ENCODE measurements at places on chromosomes 16 and 17. TPM values are rescaled to one million over a fixed set of nuclear protein-coding genes. Genes with fewer than 3 reads are reported as not detected.

CA5A gene
- polyA plus RNA-seq: not detected

ITGAL gene
- 0.61 TPM for polyA plus RNA-seq

SLC16A13 gene
- 1.2 TPM for polyA plus RNA-seq

KRTAP17-1 gene
- polyA plus RNA-seq: not detected

ZPBP2 gene
- not detected for polyA plus RNA-seq

CBX4 gene
- polyA plus RNA-seq: 19.8 TPM

TAT gene
- polyA plus RNA-seq: 0.02 TPM

ITGA2B gene
- 3.4 TPM for polyA plus RNA-seq

PRAC1 gene
- not detected for polyA plus RNA-seq

TNP2 gene
- not detected for polyA plus RNA-seq

MRPL38 gene
- polyA plus RNA-seq: 57.9 TPM

OVCA2 gene
- polyA plus RNA-seq: 35.6 TPM

KCNAB3 gene
- polyA plus RNA-seq: 0.50 TPM

GPR142 gene
- polyA plus RNA-seq: not detected

KCNG4 gene
- polyA plus RNA-seq: not detected

MYBBP1A gene
- 15.9 TPM for polyA plus RNA-seq

CEP295NL gene
- 0.57 TPM for polyA plus RNA-seq

PLXDC1 gene
- polyA plus RNA-seq: 13.0 TPM

TPSG1 gene
- not detected for polyA plus RNA-seq

SETD1A gene
- 9.6 TPM for polyA plus RNA-seq

SLC5A11 gene
- 0.02 TPM for polyA plus RNA-seq

FLYWCH1 gene
- polyA plus RNA-seq: 28.9 TPM

ARHGAP44 gene
- 6.7 TPM for polyA plus RNA-seq

TEKT5 gene
- polyA plus RNA-seq: 0.07 TPM

TBX21 gene
- polyA plus RNA-seq: 0.14 TPM

SLC5A10 gene
- polyA plus RNA-seq: 0.61 TPM

HOXB5 gene
- polyA plus RNA-seq: 0.14 TPM

EPX gene
- polyA plus RNA-seq: not detected

ATP2C2 gene
- not detected for polyA plus RNA-seq

RPUSD1 gene
- 11.5 TPM for polyA plus RNA-seq

KCNH6 gene
- not detected for polyA plus RNA-seq

CCL18 gene
- polyA plus RNA-seq: 0.20 TPM

TRAPPC1 gene
- polyA plus RNA-seq: 135 TPM

FADS6 gene
- polyA plus RNA-seq: 0.05 TPM

RNF112 gene
- 3.3 TPM for polyA plus RNA-seq

ZFP1 gene
- 3.8 TPM for polyA plus RNA-seq
